ENCODE measurements at places on chromosomes 5 and 9.

- ATAC-seq = no peak
Observed at GRCh38 chr5:76425146-76425545, 22.1 kb downstream of the IQGAP2 start.

DNA sequence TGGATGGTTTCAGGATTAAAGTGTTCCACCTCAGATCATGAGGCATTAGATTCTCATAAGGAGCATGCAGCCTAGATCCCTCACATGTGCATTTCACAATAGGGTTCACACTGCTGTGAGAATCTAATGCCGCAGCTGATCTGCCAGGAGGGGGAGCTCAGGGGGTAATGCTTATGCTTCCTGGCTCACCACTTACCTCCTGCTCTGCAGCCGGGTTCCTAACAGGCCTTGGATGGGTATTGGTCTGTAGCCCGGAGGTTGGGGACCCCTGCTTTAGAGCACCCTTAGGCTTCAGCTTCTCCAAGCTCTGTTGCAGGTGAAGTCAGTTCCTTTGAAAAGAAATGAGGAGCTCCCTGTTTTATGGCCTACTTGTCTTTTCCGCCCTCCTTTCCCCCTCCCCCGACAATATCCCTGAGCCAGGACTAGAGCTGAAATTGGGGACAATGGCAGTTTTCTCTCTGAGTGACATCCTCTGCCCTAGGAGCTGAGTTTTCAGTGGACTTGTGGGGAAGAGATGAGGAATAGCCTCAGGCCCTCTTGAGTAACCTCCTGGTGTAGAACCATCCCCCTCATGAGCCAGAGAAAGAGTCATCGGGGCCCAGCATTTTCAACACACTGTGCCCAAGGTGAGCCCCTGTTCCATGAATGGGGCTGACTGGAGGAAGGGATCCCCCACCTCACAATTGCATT is 16.2 kb upstream of the MAT2B start:
- peak; percentile 24 for ATAC-seq

DNA sequence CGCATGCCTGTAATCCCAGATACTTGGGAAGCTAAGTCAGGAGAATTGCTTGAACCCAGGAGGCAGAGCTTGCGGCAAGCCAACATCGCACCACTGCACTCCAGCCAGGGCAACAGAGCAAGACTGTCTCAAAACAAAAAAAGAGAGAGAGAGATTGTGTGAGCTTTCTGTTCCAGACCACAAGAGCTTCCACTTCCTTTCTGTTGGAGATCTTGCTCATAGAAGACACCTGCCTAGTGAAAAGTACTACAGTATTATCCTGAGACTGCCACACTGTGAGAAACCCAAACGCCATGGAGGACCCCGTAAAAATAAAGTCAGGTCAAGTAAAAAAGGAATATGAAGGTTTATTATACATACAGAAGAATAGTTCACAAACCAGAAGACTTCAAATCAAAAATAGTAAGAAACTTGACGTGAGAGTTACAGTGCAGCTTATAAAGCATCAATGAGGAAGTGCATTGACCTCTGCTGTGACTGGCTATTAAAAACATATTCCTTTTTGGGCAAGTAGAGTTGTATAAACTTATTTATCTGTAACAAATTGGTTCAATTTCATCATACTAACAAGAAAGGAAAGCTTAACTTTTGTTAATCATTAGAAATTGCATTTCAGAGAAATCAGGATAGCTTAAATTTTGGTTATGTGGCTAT is 4.3 kb upstream of the EMB start:
- peak; percentile 38 for ATAC-seq

- no peak for ATAC-seq
Observed at GRCh38 chr5:123455640-123456039, 32.4 kb upstream of the CEP120 start.

GRCh38 chr5:54700986-54701578 is 183.5 kb downstream of the SNX18 start:
- no peak for ATAC-seq

DNA sequence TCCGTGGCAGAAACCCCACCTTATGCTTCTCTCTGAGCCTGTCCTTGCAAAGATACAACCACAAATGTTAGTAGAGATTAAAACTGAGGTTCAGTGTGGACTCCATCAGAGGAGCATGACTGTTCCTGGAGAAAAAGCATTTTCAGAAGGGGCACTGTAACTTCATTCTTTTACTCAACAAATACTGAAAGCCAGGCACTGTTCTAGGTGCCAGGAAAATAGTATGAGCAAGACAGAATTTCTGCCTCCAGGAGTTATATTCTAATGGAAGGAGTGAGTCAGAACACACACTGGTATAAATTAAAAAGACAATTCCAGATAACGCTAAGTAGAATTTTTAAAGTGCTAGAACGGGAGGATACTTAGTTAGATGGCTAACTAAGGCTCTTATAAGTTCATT is 251.4 kb upstream of the GAS1 start:
- no peak for ATAC-seq

DNA sequence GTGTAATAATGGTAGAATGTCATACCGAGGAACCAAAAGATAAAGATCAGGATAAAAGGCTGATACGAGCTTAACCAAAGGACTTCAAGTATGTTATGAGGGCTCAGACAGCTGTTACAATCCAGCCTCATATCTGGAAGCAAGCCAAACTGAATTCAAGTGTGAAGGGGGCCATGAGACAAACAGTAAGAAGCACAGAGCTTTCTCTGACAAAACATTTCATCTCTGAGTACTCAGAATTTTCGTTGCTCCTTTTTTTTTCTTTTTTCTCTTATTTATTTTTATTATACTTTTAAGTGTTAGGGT is 52.9 kb upstream of the CD180 start:
- no peak for ATAC-seq

- ATAC-seq = no peak
Observed at GRCh38 chr5:2366816-2367215, 384.7 kb downstream of the IRX2 start.

- no peak for ATAC-seq
Observed at GRCh38 chr5:36108758-36109460, 42.2 kb upstream of the UGT3A2 start.

- no peak for ATAC-seq
Observed at GRCh38 chr5:154206311-154206710, 15.8 kb downstream of the GALNT10 start.

DNA sequence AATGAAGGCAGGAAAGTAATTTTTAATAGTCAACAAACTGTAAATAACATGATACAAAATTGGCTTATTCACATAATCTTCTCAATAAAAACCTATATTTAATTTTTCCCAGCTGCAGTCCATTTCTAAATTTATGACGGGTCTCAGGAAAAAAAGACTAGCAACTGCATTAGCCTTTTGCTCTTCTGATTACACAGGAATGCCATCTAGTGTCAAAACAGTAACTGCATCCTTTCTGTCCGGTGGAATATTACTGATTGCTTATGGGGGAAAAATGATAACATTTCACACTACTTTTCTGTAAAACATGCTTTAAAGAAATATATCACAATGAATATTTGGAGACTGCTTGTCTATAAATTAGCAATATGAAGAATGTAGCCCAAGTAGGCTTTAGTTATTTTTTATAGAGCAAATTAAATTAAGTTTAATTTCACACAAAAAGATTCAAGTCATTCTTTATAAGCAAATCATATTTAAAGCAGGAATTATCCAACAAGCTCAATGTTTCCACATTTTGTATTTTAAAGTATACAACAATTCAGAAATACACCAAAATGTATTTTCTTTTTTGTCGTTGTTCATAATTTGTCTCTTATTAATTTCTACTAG is 534.7 kb downstream of the CDH10 start:
- no peak for ATAC-seq

GRCh38 chr9:92293075-92293354 is 482 bp downstream of the IARS1 start:
- no peak for ATAC-seq

DNA sequence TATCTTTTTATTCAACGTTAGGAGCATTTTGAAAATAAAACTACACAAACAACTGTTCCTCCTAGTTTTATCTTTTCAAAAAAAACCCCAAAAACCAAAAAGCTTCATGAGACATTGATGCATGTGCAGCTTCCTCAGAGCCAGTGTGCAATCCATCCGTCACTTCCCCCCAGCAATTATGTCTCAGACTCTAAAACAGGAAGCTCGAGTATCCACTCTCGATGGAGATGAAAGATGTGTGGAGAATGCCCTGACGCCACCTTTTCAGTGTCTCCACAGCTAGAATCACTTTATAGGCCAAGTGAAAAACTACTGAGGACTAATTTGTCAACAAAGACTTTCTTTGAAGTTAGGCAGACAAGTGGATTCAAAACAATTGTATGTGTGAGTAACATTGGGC is 408.9 kb upstream of the SMARCA2 start:
- ATAC-seq = no peak

- ATAC-seq = no peak
Observed at GRCh38 chr9:134544388-134545214, 97.0 kb upstream of the COL5A1 start.

DNA sequence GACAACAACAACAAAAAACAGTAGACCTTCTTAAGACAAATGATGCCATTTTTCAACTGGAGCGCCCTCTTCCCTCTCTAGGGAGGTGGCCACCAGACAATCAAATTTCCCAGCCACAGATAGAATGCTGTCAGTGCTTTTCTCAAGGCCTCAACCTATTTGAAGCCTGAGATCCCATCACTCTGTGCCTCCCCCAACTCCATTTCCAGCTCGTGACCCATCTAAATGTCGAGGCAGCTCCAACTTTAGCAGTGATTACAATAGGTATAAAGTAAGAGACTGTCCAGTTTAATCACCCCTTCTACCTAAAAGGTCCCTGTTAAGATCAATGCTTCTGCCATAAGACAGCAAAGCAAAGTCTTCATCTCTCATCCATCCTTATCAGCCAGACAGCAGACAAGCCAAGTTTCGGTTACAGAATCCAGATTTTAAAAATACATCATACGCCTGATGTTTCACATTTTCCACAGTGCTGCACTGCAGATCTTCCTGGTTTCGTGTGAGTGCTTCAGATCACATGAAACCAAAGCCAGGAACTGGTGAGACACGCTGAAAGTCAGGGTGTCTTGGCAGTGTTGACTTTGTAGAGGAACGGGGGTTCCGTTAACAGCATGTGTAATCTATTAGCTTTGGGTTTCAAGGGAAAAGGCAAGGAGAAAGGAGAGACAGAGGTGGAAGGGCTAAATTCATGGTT is 447.8 kb downstream of the ENC1 start:
- ATAC-seq = no peak

DNA sequence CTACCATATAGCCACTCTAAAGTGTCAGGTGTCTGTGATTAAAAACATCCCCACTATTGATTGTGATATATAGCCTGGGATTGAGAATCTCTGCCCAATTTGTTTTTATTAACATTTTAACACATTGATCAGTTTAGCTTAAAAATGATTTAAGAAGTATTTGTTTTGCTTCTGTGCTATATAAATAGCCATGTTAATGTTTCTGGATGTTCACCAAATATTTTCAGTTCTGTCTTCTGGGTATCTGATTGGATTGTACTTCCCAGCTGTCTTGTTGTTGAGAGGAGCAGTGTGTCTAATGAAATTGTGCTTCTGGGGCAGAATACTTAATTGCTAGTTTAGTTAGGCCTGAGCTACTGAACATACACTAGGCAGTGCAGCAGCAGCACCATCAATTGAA is 126.6 kb upstream of the TUSC1 start:
- no peak for ATAC-seq

- ATAC-seq = peak; percentile 5
Observed at GRCh38 chr9:112380102-112380824, at the start of gene HSDL2. Gene HSDL2, plus strand, starts transcription at chr9:112380108. Its CDS starts 56 bp downstream, at chr9:112380164.

GRCh38 chr5:17373406-17373805 is 124.6 kb upstream of the TAF11L2 start:
- ATAC-seq = no peak

- no peak for ATAC-seq
Observed at GRCh38 chr9:18250053-18250452, 223.9 kb upstream of the ADAMTSL1 start.

DNA sequence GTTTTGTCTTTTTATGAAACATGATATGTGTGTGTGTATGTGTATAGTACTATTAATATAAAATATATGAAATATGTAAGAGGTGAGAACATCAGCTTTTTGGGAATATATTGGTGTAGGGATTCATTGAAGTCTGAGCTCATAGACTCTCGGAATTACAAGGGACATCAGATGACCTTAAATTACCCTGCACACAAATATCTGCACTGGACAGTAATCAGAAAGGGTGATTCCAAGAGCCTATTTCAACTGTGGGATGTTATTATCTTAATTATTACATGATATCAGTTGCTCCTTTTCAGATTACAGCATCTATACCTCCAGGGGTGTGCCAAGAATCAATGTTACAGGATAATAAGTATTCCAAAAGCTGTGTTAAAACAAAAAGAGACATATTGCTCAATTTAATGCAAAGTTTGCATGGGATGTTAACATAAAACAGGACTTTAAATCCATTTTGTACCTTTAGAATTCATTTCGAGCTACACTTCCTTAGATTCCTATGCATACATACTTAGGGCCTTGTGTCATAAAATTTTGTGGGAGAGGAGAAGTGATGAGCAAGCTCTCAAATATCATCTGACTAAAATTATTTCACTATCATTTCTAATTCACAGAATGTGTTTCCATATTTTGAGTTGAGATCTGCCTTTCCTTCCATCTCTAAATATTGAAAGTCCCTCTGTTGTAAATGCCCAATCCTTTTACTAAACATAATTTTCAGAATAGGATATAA is 365.2 kb downstream of the BRINP1 start:
- no peak for ATAC-seq

DNA sequence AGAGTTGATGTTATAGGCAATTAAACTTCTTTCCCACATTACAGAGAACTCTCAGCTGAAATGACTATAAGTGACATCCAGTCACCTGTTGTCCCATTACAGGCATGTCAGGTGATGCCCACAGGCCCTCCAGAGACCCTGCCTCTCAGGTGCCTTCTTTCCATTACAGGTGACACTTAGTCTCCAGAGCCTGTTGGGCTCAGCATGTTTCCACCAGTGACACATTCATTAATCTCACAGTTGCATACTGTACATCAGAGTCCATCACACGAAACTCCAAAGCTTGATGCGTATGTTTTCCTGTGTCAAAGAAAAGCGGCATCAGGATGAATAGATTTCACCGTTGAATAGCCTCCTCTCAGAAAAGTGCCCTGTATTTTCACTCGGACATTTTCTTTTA is 14.6 kb downstream of the PRUNE2 start:
- ATAC-seq = no peak

- ATAC-seq = no peak
Observed at GRCh38 chr9:120568816-120569215, 11.2 kb downstream of the CDK5RAP2 start.

DNA sequence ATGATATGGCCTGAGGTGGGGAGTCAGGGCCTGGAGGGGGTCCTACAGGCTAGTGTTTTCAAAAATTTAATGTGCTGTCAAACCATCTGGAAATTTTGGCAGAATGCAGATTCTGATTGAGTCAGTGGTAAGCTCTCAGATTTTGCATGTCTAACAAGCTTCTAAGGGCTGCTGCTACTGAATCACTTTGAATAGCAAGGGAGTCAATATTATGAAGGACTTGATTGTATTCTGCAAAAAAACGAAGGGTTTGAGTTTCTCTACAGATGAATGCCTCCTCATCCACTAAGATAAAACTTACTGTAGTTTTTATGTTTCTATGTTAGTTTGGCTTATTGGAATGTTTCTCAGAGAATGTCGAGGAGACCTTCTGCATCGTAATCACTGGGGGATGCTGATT is 179.5 kb downstream of the TMEM38B start:
- no peak for ATAC-seq

Data from activated CD4-positive, CD25-positive, alpha-beta regulatory T cell treated with anti-CD3 and anti-CD28 coated beads, Interleukin-2, amount 50 U/mL, for 24 hours (primary cell).